ENCODE measurements at places on chromosomes 11 and 22. TPM values are rescaled to one million over a fixed set of nuclear protein-coding genes. Genes with fewer than 3 reads are reported as not detected.

Gene CST6
- 2.1 TPM for polyA plus RNA-seq

- no peak for DNase-seq
Observed at GRCh38 chr11:116970485-116971292, 127.5 kb downstream of the SIK3 start.

DNA sequence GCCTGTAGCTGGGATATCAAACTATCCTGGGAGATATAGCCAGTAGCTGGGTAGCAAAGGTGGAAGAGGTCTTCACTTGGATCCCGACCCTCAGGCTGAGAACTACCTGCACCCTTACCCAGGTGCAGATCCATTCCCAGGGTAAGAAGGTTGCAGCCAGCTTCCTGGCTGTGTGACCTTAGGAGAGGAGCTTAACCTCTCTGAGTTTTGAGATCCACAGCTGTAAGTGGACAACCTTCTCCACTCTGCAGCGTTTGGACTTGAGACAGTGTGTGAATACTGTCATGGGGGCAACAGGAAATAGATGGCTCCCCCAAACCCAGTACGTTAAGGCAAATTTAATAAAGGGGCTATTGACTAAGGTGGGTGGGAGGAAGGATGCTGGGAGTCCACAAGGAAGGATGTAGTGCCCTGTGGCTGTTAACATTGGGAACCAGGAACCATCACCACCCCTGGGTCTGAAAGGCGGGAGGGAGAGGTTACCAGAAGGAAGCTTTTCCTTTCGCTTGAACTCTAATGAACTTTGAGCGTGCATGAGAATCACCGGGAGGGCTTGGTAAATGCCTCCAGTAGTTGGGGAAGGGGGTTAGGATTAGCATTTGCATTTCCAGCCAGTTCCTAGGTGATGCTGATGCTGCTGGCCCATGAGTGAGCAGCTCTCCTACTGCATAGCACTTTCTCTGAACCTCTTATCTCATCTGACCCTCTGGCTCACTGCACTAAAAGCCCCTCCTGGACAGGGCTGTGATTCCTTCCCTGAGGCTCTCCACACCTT is 24.4 kb downstream of the SGSM1 start:
- no peak for DNase-seq

GRCh38 chr11:73350908-73351636 is 25.1 kb upstream of the RELT start:
- no peak for DNase-seq

GRCh38 chr22:23677701-23677995 is 13.2 kb upstream of the RGL4 start:
- no peak for DNase-seq

- no peak for DNase-seq
Observed at GRCh38 chr22:44330188-44330743, 17.5 kb upstream of the SHISAL1 start.

Gene LIF
- polyA plus RNA-seq: 0.54 TPM

DNA sequence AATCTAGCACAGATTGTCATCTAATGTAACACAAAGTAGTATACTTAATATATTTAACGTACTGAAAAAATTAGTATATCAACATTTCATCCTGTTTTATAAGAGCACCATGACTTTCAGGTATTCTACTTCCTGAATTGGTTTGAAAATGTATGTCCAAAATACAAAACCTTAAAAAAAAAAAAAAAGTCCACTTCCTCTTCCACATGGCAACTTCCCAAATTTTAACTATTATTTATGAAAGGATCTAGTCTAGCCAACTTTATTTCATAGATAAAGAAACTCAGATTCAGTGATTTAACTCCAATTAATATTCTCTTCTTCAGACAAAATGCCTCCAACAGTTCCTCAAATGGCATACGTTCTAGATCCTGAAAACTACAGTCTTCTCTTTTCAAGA is 44.0 kb downstream of the PIK3C2A start:
- DNase-seq: no peak
